ENCODE measurements at places on chromosomes 13 and 19.

GRCh38 chr13:110126391-110126961 is 180.5 kb downstream of the COL4A1 start:
- DNase-seq, result no peak

DNA sequence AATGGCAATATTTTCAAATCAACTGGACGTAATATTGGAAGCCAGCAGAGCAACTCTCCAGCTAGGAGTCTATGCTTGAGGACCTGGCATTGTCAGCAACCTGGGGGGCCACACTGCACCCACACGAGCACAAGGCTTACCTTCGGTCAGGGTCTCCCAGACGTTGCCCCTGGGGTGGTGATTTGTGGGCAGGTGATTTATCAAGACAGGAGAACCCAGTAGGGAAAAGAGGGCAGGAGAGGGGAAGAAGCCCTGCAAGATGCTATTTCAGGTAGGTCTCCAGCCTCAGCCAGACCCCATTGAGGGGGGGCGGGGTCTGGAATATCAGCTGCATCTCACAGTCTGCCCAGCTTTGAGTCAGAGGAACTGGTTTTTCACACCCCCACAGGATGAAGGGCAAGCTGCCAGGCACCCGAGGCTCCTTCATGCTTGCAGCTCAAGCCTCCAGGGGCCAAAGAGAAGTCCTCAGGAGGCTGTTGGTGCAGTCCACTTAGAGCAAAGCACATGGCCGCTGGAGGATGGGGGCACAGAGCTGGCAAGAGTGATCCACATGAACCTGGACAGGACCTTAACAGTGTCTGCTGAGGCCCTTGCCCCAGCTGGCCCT is 80.9 kb upstream of the UQCRFS1 start:
- DNase-seq, result no peak

DNA sequence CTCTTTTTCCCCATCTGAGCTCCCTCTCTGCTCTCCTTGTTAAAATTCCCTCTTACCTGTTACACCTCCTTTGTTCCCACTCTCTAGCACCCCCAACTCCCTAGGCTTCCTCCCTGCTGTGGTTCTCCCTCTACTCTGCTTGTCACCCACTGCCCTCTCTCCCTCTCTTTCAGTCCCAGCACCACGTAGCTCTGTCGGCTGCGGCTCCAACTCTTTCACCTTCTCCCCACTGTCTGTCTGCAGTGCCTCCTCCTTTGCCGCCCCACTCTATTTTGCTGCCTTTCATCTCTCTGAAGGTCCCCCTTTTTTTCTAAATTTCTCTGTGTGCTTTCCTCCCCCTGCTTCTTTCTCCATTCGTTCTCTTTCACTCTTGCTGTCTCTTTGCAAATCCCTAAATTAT is 1.1 kb downstream of the ZNF836 start:
- DNase-seq, result peak; percentile 10

DNA sequence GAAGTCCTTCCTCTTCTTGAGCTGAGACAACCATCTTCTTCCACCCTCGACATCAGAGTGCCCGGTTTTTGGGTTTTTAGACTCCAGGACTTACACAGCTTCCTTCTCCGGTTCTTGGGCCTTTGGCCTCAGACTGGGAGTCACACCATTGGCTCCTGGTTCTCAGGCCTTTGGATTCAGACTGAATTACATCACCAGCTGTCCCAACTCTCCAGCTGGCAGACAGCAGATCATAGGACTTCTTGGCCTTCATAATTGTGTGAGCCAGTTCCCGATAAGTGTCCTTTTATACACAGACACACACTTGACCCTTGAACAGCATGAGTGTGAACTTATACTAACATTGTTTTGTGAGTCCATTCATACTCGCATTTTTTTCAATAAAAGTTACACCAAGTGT is 166.0 kb upstream of the UBL3 start:
- no peak for DNase-seq

- no peak for DNase-seq
Measured at GRCh38 chr19:17311455-17312188, 2.3 kb downstream of the DDA1 start.

DNA sequence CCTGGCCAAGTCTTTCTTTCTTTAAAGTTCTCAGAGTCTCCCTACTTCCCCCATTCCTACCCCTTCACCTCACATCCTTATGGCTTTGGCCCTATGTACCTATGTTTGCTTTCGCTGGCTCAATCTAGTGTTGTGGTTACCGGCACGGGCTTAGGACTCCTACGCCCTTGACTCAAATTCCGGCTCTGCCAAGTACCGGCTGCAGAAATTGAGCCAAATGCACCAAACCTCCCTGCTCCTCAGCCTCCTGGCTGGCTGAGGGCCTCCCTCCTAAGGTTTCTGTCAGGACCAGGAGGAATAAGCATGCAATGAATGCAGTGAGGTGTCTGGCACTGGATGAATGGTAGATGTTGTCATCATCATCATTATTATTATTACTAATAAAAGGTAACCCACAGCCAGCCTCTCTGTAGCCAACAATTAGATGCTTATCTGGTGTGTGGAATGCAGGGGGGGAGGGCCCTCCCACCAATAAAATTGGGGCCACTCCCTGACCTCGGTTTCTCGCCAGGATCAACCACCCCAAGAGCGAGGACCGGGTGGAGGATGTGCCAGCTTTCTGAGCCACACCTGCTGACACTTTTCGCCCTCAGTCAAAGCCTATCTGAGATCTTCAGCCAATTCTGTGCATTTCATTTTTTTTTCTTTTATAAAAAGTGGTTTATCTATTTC is 20.7 kb downstream of the KLK5 start:
- no peak for DNase-seq

DNA sequence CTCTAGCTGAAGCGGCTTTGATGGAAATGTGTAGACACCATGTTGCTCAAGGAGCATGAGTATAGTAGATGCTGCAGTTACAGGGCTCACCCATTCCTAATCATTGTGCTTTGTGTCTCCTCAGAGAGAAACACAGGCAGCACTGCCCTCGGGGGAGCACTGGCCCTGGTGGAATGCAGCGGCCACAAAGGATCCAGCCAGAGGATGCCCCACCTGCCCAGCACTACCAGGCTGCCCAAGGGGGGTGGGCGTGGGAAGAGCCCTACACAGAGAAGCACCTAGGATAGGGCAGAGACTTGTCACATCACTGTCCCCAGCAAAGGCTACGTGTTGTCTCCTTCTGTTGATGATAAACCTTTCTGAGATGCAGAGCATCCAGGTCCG is 9.0 kb downstream of the TUBA3C start:
- no peak for DNase-seq

DNA sequence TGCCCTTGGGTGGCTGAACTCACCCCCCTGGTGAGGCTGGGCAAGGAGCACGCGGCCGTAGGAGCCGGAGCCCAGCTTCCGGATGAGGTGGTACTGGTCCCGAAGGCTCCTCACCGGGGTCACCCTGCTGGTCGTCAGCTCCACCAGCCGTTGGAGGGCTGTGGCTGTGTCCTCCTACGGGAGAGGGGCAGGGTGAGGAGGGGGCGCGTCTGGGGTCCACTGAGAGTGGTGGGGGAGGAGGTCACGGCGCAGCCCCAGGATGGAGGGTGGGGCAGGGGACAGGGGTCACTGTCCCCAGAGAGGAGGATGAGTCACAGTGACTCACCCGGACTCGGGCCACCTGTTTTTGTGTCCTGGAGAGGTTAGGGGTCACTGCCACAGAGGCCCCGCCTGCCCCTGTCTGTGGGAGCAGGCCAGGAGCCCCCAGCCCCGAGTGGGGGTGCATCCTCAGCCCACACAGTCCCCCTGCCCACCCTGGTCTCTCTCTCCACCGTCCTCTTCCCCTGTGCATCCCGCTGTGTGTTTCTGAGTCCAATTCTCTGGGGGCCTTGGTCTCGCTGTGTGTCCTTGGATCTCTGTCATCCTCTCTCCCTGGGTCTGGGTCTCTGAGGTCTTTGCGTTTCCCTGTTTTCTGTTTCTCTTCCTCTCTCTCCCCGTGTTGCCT is 435 bp downstream of the SBK3 start:
- no peak for DNase-seq

GRCh38 chr13:63481334-63481733 is 2065.7 kb upstream of the PCDH20 start:
- DNase-seq, result no peak

Data from CD4-positive, alpha-beta T cell treated with Interleukin-12 subunit alpha and Interleukin-12 subunit beta, for 1 hour (primary cell).